ENCODE measurements at places on chromosomes 16 and 17.
A peak's percentile ranks its signal among the peaks of the same experiment; 100 is the strongest.

DNA sequence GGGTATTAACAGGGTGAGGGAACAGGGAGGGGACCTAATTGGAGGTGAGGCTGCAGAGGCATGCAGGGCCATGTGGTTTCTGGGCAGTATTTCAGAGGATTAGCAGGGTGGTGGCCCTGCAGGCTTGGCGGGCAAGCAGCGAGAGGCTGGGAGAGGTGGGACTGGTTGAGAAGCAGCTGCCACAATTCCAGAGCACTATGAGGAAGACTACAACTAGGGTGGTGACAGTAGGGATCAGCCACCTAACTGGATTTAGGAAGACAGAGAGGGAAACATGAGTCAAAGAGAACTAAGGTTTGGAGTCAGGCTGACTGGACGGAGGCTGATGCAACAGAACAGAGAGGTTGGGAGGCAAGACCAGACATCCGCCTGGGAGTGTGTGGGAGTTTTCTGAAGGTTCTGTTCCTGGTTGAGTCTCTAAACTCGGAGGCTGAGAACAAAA is 12.3 kb downstream of the ALOXE3 start:
- no peak for DNase-seq

GRCh38 chr17:4509401-4509800 is 10.7 kb downstream of the SPNS2 start:
- DNase-seq, result no peak

DNA sequence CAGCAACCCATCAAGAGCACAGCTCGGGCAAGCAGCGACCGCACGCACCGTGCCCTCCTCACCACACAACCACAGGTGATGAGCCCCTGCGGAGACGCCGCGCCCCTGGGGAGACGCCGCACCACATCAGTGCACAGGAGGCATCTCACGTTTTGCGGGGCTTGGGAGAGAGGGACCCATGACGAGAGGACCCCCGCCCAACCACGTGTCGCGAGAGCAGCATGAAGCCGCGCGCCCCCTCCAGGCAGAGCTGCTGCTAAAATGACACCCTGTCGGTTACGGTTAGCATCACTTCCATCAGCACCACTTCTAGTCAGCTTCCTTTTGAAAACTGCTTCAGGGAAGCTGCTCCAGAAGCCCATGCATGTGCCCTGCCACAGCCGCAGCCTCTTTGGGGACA is 45.3 kb downstream of the KLHDC4 start:
- DNase-seq, result no peak

DNA sequence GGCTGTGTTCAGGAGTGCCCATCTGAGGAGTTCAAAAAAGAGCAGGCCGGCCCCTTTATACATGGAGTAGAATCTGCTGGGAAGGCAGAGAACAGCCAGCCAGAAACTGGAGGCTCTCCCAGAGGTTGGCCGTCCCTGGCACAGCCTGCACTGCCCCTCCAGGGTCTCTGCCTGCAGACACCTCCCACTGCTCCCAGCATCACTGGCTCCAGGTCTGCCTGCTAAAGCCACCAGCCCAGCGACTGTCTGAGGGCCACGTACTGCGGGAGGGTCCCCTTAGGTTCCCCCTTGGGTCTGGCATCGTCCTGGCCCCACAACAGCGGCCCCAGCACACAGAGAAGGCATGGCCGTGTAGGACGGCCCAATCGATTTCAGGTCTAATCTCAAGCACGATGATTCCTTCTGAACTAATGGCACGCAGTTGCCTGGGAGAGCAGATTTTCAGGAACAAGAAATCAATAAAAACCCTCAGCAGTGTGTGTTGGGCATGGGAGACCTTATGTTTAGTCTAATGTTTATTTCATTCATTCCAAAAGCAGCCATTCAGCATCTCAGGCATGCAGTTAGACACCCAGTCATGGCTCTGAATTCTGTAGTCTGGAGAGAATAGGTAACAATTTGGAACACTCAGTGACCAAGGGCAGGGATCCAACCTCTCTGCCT is 95.6 kb downstream of the PGS1 start:
- no peak for DNase-seq

GRCh38 chr17:19748807-19749193 is 702 bp upstream of the ALDH3A1 start:
- DNase-seq, result no peak

DNA sequence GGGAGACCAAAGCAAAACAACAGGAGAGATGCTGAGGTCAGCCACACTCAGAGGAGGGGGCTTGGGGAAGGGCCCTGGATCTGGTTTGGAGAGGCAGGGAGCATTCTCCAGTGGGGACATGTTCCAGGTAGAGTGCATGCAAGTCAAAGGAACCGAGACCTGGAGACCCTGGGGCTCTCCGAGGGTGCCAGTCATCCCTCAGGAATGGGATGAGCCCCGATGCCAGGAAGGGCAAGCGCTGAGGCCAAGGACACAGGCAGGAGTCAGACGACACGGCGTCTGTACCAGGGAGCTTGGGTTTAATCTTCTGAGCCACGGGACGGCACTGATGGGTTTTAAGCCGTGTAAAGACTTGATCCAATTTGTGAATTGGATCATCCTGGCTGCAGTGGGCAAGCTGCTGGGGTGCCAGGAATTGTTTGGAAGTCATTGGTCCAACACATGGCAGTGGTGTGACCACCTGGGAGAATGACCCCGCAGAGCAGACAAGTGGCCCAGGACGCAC is 32.9 kb upstream of the ANKRD40CL start:
- DNase-seq, result no peak

GRCh38 chr17:5128905-5129535 is 13.2 kb downstream of the USP6 start:
- no peak for DNase-seq

- DNase-seq, result no peak
These were observed 847 bp upstream of the PSMC3IP start for GRCh38 chr17:42578282-42578869.

- DNase-seq, result no peak
These were observed 70.8 kb downstream of the RAB11FIP4 start for GRCh38 chr17:31462261-31462660.

GRCh38 chr17:18967916-18968315 is 16.0 kb downstream of the SLC5A10 start:
- no peak for DNase-seq

- no peak for DNase-seq
These were observed 3.3 kb upstream of the VAC14 start for GRCh38 chr16:70804153-70804733.

- DNase-seq, result no peak
These were observed 46.6 kb upstream of the TEX2 start for GRCh38 chr17:64309710-64310109.

DNA sequence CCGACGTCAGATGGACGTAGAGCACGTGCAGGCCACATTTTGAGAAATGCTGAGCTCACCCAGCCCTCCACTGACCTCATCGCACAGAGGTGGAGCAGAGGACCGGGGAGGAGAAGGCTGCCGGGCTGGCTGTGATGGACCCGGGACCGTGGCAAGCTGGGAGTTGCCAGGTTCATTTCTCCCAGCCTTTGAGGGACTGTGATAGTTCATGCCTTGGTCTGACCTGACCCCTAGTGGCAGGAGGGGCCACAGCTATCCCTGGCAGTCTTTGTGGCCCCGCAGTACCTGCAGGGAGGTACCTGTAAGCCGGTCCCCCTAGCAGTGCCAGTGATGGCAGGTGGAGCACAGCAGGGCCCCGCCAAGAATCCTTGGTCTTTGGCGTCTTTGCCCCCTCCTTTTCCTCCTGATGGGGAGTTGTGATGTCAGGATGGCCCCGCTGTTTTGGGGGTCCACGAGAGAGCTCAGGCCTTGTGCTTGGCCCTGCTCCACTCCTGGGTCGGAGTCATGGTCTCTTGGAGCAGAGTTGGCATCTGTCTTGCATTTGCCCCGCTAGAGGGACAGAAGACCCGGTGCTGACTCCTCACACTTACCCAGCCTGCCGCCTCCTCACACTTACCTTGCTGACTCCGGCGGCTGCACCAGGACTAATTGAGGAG is 50.4 kb downstream of the OR1D5 start:
- peak; percentile 20 for DNase-seq

GRCh38 chr17:60695960-60696359 is 18.3 kb downstream of the BCAS3 start:
- DNase-seq, result no peak

DNA sequence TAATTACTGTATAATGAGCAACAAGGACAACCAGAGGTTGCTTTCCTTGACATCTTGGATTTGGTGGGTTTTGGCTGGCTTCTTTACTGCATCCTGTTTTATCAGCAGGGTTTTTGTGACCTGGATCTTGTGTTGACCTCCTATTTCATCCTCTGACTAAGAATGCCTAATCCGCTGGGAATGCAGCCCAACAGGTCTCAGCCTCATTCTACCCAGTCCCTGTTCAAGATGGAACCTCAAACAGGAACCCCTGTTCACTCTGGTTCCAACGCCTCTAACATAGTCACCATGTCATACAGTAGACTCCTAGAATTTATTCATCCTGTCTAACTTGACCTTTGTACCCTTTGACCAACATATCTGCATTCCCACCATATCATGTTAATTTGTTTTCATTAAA is 183.8 kb upstream of the SOX9 start:
- DNase-seq, result no peak

DNA sequence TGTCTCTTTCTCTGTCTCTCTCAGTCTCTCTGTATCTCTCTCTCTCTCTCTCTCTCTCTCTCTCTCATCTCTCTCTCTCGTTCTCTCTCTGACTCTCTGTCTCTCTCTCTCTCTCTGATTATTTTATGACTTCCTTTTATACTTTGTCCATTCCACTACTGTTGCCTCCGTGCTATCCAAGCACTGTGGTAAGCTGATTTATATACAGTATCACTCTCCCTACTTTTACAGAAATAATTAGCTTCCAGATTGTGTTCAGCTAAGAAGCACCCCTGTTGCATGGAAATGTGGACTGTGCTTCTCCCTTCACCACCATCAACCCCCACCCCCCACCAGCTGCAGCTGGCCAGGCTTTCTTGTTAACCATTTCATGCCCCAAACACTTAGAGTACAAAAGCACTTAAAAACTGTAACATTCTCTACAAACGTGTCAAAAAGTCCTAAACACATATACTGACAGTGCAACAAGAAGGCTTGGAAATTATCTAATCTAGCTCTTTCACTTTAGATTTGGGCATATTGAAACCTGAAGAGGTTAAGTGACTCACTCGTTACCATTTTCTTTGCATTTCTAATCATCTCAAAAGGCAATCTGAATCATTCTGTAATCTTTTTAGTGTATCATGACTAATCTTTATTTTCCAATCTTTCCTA is 11.6 kb upstream of the TMEM100 start:
- no peak for DNase-seq

GRCh38 chr17:49235896-49236295 is 5.3 kb upstream of the PHOSPHO1 start:
- no peak for DNase-seq

DNA sequence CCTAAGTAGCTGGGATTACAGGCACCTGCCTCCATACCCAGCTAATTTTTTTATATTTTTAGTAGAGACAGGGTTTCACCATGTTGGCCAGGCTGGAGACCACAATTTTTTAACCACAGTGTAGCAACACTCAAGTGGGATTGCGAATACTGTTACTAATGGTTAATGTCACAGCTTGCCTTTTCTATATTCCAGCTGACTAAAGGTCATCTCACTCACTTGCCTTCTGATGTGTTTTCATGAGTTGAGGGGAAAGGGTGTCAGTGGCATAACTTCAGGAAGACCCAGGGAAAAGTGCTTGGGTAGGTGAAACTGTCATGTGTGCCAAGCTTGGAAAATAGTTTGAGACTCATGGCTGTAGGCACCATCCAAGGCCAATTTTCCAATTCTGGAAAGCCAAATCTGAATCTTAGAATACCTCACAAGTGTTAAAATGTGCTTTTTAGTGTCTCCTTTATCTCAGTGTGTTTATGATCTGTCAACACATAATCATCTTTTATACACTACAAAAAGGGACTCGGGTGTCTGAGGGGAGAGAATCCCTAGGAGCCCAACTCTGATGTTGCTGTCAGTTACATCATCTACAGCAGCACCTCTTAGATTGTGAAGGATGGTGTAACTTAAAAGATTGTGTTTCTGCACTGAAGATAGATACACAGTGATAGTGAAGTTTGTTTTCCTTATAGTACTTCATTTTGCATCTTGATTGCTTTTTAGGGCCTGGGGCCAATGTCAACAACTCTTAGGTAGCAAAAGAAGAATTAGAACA is 27.1 kb downstream of the OGFOD1 start:
- DNase-seq, result peak; percentile 4

GRCh38 chr17:55735731-55736405 is 13.2 kb upstream of the TMEM100 start:
- DNase-seq, result no peak

GRCh38 chr17:17847726-17848125 is 10.9 kb upstream of the SREBF1 start:
- no peak for DNase-seq

DNA sequence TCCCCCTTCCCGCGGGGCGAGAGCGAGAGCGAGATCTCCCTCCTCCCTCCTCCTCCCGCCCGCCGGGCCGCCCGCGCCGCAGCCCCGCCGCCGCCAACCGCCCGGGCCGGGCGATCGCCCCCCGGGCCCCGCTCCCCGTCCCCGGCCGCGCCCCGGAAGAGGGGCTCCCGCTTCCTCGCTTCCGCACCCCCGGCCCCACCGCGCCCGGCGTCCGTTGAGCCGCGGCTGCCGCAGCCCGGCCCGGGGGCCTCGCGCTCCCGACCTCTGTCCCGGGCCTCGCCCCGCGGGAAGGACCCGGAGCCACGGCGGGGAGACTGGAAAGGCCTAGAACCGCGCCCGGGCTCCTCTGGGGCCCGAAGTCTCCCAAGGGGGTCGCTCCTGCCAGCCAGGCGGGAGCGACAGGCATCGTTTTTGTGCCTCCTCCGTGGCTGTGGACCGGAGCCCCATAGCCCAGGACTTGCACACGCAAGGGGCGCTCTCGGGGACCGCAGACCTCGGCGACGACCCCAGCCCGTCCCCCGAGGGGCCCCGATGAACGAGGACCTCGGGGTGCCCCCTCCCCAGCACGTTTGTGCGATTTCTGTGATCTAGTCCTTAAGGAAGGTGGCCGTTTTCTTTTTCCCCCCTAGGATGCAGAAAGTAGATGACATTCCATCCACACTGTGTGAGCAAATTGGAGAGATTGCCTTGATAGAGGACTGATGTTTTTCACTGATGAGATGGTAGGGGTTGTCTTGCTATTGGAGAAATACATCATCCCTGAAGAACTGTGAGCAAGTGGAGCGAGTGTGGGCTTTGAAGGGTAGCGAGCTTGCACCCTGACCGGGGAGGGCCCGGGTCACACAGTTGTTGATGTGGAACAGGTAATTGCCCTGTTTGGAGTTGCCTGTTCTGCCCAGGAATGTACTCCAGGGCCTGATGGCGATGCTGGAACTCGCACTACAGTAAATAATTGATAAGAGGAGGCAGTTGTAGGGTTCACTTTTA is 611 bp downstream of the BANP start:
- DNase-seq, result no peak

- peak; percentile 31 for DNase-seq
These were observed 22.2 kb downstream of the TRPV3 start for GRCh38 chr17:3535253-3535995.

GRCh38 chr17:66634193-66634592 is 200.7 kb upstream of the CACNG5 start:
- DNase-seq, result no peak

GRCh38 chr17:17931159-17931558 is 41.0 kb downstream of the TOM1L2 start:
- no peak for DNase-seq

- DNase-seq, result no peak
These were observed 533 bp downstream of the SLC6A4 start for GRCh38 chr17:30234964-30235363.

- no peak for DNase-seq
These were observed 29.7 kb upstream of the MRPS23 start for GRCh38 chr17:57879437-57880085.

GRCh38 chr17:14321476-14321949 is 20.6 kb downstream of the HS3ST3B1 start:
- DNase-seq, result no peak

GRCh38 chr17:28928061-28928460 is 23.3 kb downstream of the PHF12 start:
- DNase-seq, result no peak

GRCh38 chr17:44878627-44879221 is 20.5 kb downstream of the EFTUD2 start:
- DNase-seq, result no peak

Data from AG09319 (cell line).